Activated CD4-positive, alpha-beta T cell treated with anti-CD3 and anti-CD28 coated beads, Interleukin-2, amount 10 ng/mL, durations not matched to agents 24 days and 14 days (primary cell): ENCODE measurements at places on chromosomes 1 and 21.

DNA sequence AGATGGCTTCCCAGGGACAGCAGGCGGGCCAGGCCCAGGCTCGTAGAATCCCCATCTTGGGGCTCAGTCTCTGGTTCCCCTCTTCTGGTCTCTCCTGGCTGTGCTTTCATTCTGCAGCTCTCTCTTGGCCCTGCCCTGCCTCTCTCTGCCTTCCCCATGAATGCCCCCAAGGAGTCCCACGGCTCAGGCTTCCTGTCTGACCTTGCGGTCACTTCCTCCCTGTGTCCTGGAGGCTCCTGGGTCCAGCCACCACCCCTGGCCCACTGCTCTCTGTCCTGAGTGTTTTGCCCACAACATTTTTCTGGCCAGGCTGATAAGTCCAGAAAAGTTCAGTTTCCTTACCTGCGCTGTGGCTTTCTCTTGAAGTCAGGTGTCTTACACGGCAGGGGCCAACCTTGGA, 29.1 kb downstream of the PIGP start:
- DNase-seq: no peak

GRCh38 chr1:112840631-112841624, 115.1 kb downstream of the SLC16A1 start:
- peak; percentile 74 for DNase-seq

- peak; percentile 58 for DNase-seq
Observed at GRCh38 chr21:38244407-38244787, 12.4 kb upstream of the KCNJ15 start.

DNA sequence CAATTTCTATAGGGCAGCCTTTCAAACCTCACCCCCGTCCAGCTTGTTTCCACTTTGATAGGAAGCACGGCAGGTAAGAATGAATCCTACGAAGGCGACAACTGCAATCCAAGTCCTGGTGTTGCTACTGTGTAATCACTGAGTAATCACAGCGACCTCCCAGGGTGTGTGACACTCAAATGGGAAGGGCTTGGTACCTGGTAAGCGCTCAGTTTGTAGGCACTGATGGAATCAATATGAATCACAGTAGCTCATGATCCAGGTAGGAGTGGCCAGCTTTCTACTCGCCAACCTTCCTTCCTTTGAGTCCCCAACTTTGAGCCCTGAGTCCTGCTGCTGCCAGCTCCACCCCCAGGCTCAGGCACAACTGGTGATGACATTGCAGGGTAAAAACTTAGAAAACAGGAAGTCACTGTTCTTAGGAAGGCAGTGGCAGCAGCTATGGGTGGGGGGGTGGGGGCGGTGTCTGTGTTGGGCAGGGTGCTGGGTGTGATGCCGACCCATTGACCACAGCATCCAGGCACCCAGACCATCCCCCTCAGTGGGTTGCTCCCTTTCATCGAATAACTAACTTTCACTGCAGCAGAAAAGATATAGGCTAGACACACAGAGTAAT, 70.7 kb downstream of the CD247 start:
- peak; percentile 92 for DNase-seq

DNA sequence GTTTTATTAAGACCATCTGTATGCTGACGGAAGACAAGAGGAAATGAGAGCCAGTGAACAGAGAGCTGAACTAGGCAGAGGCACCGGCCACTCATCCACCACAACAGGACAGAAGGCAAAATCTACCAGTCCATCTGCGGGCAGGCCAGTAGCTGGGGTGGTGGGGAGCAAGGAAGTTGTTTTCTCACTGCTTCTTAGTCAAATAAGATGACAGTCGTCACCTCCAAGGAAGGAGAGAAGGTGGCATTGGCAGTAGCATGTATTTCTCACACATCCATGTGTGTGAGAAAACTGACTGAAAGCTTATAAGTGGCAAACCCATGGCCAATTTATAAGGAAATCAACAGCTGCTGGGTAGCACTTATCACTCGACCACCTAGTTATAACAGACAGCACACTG, 8.2 kb downstream of the TTC13 start:
- DNase-seq: no peak

- DNase-seq: peak; percentile 75
Observed at GRCh38 chr1:16048573-16049189, 5.1 kb downstream of the CLCNKB start.
